ENCODE measurements at places on chromosomes 3 and 15.

DNA sequence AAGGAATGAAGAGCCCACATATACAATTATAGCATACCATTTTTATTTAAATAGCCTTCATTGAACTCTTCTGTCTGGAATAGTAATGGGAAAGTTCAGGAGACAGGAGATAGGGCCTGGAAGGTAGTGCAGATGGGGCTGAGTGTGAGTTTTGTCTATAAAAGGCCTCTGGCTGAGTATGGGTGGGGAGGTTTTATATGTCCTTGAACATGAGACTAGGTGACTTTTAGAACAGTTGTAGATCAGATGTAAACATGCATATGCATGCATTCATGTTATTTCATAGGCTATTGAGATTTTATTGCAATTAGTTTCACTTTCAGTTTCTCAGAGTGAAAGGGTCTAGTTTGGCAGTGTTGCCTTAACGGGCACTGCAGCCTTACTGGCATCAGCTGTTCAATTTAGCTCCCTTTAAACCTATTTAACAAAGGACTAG, 27.1 kb downstream of the CGGBP1 start:
- no peak for DNase-seq

GRCh38 chr15:60548101-60548500, 69.2 kb upstream of the ICE2 start:
- DNase-seq, result no peak

DNA sequence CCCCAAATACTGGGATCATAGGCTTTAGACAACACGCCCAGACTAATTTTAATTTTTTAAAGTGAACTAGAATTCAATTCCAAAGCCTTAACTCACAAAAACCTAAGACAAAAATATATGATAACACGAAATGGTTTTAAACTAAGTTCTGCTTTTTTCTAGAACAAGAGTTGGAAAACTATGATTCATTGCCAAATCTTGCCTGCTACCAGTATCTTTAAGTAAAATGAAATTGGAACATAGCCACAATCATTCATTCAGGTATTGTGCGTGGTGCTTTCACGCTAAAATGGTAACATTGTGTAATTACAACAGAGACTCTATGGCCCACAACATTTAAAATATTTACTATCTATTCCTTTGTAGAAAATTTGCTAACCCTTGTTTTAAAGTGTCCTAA, 488.0 kb upstream of the ZNF385D start:
- no peak for DNase-seq

DNA sequence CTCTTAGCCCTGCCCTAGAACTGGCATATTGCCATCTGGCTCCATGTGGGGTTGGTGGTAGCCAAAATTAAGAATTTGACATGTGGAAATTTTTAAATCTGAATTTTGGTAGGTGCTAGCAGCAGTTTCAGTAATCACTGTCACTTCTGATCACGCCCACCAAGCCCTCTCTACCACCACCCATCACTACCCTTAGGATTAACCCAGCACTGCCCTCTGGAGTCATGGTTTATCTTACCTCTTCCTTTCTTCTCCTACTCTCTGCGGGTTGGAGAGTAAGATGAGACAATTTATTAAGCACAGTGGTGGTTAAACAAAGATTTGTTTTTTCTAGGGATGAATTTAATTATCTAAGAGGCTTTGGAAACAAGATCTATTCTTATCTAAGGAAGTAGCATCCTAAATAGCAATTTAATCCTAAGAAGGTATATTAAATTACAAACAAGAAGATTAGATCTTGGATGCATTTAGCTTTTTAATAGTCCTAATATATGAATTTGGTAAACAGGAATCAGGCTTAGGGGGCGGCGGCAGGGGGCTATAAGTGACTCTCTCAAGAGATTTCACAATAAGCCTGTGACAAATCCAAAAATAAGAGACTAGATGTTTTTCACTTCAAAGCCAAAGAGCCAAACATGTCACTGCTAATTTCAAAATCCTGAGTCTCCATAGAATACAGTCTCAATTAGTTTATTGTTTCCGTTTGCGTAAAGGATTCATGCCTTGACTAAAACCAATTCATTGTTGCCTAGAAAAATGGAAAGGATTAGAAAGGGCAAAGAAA, 498.4 kb upstream of the UBE2E2 start:
- DNase-seq, result no peak

DNA sequence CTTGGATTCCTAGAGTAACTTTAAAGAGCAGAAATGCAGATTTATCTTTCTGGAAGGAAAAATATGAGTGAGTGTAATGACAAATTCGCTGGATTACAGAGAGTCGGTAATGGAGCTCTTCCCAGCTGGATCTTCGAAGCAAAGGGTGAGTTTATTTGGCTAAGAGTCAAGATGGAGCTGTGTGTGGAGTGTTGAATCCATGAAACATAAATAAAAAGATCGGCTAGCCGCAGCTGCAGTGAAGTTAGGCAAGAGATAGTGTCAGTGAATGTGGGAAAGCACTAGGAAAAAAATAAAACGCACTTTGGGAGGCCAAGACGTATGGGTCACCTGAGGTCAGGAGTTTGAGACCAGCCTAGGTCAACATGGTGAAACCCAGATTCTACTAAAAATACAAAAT, 10.3 kb downstream of the NAALADL2 start:
- no peak for DNase-seq

- no peak for DNase-seq
Measured at GRCh38 chr3:71168880-71169411, 414.6 kb downstream of the FOXP1 start.

GRCh38 chr15:31314380-31314779, 12.3 kb upstream of the KLF13 start:
- no peak for DNase-seq

DNA sequence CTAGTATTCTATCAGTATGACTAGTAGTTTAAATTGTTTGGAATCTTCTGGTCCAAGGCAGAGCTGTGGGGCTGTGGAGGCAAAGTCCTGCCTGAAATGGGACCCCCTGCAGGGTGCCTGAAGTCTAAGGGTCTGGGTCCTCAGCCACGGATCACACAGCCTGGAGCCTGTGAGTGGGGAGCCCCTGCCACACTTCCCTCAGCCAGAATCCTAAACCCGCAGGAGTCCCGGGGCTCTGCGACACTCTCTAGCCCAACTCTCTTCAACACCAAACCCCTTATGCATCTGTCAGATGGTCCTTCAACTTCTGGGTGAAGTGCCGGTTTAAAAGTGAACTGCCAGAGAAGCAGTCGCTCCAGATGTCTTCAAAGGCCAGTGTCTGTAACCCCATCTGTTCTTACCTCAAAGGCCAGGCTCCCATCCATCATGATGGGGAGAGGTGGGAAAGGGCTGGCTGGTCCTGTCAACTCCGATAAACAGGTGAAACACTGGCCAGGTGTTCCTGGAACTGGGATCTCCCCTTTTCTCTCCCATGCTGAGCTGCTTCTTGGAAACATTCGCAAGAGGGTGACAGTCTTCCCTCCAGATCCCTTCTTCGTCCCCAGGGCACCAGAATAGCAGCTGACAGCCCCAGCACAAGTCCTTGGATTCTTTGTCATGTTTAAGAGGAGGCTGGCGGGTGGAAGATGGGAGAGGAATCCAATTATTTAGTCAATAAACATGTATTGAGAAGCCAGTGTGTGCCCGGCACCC, 45.6 kb downstream of the CPN2 start:
- no peak for DNase-seq

GRCh38 chr3:102037791-102038190, 188.5 kb downstream of the NFKBIZ start:
- no peak for DNase-seq

DNA sequence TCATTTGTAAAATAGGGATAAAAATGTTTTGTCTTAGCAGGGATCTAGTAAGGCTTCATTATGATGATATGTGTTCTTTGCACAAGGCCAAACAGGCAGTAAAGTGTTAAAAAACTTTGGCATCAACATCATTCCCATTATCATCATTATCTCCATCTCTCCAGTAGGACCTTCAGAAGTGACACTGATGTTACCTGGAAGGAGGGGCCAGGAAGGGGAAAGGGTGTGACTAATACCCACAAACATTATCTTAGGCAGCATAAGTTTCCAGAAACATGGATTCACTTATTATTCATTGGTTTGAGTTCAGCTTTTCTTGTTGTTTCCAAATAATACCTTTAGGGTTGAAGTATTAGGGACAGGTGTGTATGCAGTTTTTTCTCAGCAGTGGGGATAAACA, 399.6 kb downstream of the PTPRG start:
- no peak for DNase-seq

DNA sequence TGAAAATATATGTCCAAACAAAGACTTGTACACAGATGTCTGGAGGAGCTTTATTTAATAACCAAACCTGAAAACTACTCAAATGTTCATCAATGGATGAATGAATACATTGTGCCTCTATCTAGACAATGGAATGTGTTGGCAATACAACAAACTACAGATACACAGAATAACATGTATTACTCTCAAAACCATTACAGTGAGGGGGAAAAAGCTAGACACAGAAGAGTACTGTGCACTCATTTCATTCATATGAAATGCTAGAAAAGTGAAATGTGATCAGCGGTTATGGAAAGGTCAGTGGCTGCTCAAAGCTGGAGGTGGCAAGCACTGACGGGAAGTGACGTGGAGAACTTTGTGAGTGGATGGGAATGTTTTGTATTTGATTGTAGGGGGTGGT, 13.2 kb downstream of the STOML1 start:
- DNase-seq, result no peak

DNA sequence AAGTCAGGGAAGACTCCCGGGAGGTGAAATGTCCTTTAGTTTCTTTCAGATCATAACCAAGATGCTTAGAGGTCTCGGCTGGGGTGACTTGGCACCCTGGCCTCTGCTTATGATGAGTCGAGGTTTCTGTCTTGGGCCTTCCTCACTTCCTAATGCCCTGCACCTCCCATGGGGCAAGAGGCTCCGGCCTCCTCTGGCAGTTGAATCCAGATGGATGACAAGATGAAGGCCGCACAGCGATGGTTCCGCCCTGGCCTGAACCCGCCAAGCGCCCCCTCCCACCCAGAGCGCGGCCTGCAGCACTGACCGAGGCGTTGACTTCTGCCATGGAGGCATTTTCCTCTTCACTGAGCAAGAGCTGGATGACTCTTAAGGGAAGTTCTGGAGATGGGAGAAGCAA, 31.3 kb downstream of the MUC20 start:
- DNase-seq, result no peak

GRCh38 chr3:177051411-177051810, 145.9 kb downstream of the TBL1XR1 start:
- DNase-seq, result no peak

GRCh38 chr3:124887177-124887931, at the start of gene ITGB5:
TSS of gene ITGB5 (minus strand) at chr3:124887365. CDS start at chr3:124887000, 365 bp downstream.
- no peak for DNase-seq

- peak; percentile 38 for DNase-seq
Measured at GRCh38 chr3:157606011-157606851, 103.0 kb upstream of the VEPH1 start.

DNA sequence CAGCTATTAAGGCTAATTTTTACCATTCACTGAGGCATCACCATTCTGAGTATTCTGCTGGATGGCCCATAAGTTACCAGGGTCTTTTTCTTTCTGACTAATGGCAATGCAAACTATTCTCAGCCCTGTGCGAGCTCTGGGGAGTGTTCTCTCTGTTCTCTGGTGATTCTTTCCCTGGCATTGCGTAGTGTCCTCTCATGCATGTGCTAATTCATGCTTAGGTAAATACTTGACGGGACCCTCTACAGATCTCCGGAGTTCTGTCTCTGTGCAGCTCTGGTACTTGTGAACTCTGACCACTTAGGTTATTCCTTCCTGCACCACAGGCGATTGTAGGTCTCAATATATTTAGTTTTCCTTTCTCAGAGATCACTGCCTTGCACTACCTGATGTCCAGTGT, 34.8 kb downstream of the UBE2E1 start:
- DNase-seq, result no peak

DNA sequence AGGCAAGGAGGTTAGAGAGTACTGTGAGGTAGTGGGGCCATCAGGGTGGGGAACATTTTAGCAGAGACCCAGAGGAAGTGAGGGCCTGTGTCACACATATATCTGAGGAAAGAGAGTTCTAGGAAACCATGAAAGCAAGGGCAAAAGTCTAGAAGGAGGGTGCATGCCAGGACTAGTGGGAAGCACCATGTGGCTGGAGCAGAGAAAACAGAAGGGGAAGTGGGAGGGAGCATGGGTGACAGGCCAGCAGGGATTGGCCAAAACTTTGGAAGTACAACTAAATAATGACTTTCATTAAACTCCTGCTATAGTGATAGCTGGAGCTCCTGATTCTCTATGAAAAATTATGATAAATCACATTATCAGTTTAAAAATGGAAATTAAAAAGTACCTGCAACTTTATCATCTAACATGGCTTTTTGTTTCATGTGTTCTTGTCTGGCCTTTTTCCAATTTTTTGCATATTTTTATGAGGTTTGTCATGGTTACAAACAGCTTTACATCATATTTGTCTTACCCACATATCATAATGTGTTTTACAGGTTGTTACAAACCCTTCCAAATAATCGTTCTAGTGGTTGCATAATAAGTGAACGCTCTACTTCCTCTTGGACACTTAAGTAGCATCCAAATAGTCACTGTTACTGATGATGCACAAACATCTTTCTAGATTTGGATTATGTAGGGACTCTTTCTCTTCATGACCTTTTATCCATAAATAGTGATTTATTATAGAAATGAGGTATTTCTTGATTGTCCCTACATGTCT, 168.3 kb downstream of the NEK10 start:
- DNase-seq, result no peak

GRCh38 chr3:154977666-154978065, 102.5 kb upstream of the MME start:
- no peak for DNase-seq

DNA sequence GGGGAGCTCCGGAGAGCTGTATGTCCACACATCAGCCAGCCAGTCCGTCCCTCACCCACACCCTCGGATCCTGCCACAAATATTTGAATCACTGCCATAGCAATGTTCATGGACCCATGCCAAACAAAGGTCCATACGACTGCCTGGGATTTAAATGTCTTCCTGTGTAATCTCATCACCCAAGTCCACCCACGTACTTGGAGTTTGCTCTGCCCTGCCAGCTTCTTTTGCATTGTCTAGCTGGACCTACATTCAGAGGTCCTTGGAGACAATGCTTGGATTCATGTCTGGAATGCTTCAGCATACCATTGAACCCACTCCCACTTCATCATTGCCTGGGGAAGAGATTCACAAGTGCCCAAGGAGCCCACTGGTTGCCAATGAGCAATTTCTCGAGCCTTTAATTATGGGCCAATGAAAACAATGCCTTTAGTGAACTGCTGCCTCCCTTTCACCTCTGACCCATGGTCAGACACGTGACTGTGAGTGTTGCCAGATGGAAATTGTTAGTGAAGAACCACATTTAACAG, 90.4 kb upstream of the PHLDB2 start:
- no peak for DNase-seq

GRCh38 chr15:63331456-63331855, 50.2 kb downstream of the CA12 start:
- DNase-seq, result no peak

DNA sequence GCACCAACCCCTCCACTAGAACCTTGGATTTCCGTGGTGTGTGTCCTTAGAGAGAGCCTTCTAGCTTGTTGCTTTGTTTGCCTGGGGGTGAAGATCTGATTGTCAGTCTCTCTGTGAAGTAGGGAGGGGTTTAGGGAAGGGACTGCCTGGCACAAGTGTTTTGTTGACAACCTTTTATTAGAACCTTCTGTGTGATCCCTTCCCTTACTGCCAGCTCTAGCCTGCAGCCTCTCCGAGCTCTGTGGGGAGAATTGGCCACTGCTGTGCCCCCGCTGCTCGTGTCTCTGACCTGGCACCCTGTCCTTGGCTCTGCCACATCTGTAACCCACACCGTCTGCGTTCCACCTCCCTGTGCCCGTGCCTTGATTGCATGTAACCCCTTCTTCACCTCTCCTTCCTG, 30.9 kb upstream of the PCSK6 start:
- no peak for DNase-seq
